ENCODE measurements at places on chromosomes 3 and 15. TPM values are rescaled to one million over a fixed set of nuclear protein-coding genes. Genes with fewer than 3 reads are reported as not detected.

DNA sequence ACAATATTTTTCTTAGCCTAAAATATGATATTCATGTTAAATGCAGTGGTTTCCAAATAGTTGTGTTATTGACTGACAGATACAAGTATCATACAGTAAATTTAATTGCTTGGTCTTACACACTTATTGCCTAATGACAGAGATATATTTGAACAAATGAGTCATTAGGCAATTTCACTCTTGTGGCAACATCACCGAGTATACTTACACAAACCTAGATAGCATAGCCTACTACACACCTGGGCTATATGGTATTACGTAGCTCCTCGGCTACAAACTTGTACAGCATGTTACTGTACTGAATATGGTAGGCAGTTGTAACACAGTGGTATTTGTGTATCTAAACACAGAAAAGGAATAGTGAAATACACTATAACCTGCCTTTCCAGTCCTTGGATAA lies 50.3 kb downstream of the SERPINI1 start:
- no peak for DNase-seq

Gene KCTD6
- total RNA-seq = 8.2 TPM

Gene CHL1
- total RNA-seq = 16.0 TPM

- no peak for DNase-seq
Observed at GRCh38 chr15:88072598-88073390, 183.7 kb downstream of the NTRK3 start.

DNA sequence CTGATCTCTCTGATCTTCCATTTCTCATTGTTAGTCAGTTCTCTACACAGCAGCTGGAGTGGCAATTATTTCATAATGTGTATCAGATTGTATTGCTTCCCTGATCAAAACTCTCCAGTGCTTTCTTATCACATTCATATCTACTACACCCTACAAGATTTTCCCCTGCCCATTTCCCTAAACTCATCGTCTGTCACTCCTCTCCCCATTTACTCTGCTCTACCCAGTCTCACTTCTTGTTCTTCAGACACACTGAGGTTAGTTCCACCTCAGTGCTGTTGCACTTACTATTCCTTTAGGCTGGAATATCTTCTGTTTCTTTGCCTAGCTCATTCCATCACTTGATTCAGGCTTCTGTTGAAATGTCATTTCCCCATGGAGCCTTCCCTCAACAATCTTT lies 197.1 kb downstream of the SATB1 start:
- DNase-seq = no peak

Gene DTX3L
- 67.5 TPM for total RNA-seq

DNA sequence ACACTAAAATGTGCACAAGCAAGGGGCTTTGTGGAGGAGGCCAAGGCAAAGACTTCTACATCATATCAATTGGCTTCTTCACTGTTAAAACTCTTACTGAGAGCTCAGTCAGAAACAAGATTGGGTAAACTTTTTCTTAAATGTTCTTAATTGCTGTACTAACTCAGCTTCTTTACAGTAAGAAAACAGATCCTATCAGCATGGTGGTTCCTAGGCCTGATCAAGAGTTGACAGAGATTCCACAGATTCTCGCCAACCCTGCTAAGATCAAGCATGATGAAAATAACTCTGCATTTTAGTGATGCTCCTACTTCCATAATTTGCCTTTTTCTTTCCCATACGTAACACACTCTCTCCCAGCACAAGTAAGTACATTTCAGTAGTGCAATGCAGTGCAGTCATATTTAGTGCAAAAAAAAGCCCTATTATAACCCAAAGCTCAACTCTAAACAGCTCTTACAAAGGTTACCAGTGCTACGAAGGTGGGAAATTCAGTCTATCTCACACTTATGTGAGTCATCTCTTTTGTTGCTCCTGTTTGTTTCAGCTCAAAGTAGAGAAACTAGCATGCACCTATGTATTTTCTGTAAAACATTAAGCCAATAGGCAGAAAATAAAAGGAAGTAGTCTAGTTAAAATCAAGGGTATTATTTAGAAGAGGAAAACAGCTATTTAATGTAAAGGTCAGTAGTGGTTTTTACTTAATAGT lies 29.9 kb downstream of the TIGIT start:
- no peak for DNase-seq

Gene CD200R1
- 1.9 TPM for total RNA-seq

GRCh38 chr3:155991847-155992246 lies 121.4 kb downstream of the GMPS start:
- no peak for DNase-seq

GRCh38 chr3:76039431-76039830 lies 254.1 kb upstream of the ZNF717 start:
- DNase-seq = no peak

GRCh38 chr3:177599326-177599725 lies 402.0 kb upstream of the TBL1XR1 start:
- DNase-seq = no peak

- DNase-seq = no peak
Observed at GRCh38 chr3:180383332-180384020, 218.5 kb upstream of the TTC14 start.

Gene TRANK1
- total RNA-seq = 38.5 TPM

GRCh38 chr15:100899601-100900000 lies 19.6 kb upstream of the LRRK1 start:
- no peak for DNase-seq

GRCh38 chr3:37478721-37479210 lies 304.4 kb upstream of the LRRFIP2 start:
- no peak for DNase-seq

Gene CCDC9B
- 72.5 TPM for total RNA-seq

DNA sequence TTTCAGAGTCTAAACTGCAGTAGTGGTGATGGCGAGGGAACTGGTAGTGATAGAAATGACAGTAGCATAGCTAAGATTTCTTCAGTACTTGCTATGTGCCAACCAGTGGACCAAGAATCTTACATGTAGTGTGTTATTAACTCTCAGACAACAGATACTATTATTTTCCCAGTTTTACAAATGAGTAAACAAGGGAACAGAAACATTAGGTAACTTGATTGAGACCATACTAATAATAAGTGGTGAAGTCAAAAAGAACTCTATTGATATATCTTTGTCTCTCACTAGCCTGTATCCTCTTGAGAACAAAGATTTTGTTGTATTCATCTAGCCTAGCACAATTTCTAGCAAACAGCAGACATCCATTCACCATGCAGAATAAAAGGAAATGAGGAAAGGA lies 250.1 kb downstream of the ZBTB20 start:
- no peak for DNase-seq

GRCh38 chr3:47578691-47579632 lies at the start of gene CSPG5:
Gene CSPG5, minus strand, starts transcription at chr3:47578865. Its CDS starts 172 bp downstream, at chr3:47578693.
- DNase-seq = peak; percentile 67

DNA sequence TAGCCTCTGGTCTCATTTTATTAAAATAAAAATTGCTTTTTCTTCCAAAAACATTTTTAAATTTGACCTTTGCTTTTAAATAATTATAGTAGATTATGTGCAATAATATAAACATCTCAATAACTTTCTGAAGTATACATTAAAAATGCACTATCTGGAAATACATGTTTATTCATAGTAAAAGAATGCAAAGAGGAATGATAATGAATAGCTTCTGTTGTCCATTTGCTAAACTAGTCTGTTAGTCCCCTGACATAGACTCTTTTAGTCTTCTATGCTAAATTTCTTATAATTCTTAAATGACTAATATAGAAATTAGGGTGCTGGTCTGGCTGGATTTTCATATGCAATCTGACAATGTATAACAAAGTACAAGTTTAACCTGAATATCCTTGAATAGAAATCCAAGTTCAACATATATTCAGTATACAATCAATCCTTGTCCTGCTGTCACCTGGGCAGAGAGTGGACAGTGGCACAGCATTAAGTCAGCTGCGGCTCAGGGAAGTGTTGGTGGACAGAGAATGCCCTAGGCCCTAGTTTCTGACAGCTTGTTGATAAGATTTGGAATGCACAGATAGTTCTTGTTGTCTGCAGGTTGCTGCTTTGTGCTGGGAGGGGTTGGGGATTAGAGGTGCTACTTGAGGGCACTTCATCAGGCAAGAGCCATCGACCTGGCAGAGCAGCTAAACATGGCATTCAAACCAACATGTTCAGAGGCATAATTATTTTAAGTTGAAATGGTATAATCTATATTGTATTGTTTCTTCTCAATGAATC lies 161.7 kb downstream of the MBNL1 start:
- DNase-seq = no peak

- no peak for DNase-seq
Observed at GRCh38 chr3:1007866-1008265, 85.0 kb upstream of the CNTN6 start.

DNA sequence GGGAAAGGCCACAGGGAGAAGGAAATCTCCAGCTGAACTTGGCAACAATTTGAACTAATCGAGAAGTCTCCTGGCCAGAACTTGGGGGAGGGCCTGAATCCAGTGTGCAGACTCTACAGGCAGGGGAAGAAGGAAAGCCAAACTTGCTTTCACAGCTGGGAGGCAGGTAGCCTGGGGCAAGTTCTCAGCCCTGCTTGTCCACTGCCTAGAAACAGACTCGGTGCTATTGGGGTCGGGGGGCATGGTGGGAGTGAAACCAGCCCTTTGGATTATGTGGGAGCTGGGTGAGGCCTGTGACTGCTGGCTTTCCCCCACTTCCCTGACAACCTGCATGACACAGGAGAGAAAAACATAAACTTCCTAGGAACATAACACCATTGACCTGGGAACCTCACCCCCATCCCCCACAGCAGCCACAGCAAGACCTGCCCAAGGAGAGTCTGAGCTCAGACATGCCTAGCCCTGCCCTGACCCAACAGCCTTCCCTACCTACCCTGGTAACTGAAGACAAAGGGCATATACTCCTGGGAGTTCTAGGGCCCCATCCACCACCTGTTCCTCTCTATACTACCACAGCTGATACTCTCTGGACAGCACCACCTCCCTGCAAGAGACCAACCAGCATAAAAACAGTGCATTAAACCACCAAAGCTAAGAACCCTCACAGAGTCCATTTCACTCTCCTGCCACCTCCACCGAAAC lies 103.7 kb upstream of the MNS1 start:
- no peak for DNase-seq

GRCh38 chr3:9194509-9195184 lies 54.8 kb downstream of the SRGAP3 start:
- no peak for DNase-seq

Gene CFAP92
- 1.9 TPM for total RNA-seq

GRCh38 chr3:134505485-134505884 lies 19.6 kb downstream of the CEP63 start:
- no peak for DNase-seq

GRCh38 chr3:10688126-10688525 lies 127.9 kb upstream of the SLC6A11 start:
- DNase-seq = no peak

GRCh38 chr15:91572110-91572509 lies 281.4 kb upstream of the SLCO3A1 start:
- DNase-seq = no peak

Measured in upper lobe of right lung (tissue), 1 donor.